Stimulated activated CD8-positive, alpha-beta memory T cell treated with anti-CD3 and anti-CD28 coated beads, Interleukin-2, amount 100 ng/mL, for 1 hour (primary cell): ENCODE measurements at places on chromosomes 5 and 9.

DNA sequence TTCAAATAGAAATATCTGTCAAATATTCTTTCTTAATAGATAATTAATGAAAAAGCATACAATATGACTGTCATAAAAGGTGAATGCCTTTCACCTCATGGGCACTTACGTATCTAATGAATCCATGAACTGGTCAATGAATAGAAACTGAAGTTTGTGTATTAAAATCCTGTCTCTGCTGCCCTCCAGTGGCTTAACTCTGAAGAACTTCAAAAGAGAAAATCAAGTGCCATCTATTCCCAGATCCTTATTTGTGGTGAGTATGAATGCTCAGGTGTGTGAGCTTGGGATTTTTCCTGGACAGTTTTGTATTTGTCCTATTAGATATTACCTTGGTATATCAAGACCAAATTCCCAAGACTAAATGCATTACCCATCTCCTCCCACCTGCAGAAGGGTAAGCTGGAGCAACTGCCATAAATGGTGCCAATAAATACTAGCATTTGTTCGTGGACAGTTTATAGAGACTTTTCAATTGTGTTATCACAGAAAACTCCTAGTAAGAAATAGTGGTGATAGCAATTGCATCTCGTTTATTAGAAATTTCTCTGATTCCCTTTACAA lies 44.0 kb upstream of the SVEP1 start:
- DNase-seq = no peak

- DNase-seq = no peak
These were observed 56.9 kb upstream of the ALDH1A1 start for GRCh38 chr9:73009649-73010288.

GRCh38 chr5:132498152-132498551 lies 7.6 kb upstream of the IRF1 start:
- no peak for DNase-seq

DNA sequence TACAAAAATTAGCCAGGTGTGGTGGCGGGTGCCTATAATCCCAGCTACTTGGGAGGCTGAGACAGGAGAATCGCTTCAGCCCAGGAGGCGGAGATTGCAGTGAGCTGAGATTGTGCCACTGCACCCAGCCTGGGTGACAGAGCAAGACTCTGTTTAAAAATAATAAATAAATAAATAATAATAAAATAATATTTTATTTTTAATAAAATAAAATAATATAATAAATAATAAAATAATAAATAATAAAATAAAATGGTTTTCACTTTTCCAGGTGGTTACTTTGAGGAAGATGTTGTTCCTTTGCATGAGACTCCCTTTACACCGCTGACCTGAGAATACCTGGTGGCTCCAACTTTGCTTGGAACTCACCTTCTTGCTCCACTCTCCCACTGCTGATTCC lies 82.8 kb downstream of the RCL1 start:
- DNase-seq = no peak

DNA sequence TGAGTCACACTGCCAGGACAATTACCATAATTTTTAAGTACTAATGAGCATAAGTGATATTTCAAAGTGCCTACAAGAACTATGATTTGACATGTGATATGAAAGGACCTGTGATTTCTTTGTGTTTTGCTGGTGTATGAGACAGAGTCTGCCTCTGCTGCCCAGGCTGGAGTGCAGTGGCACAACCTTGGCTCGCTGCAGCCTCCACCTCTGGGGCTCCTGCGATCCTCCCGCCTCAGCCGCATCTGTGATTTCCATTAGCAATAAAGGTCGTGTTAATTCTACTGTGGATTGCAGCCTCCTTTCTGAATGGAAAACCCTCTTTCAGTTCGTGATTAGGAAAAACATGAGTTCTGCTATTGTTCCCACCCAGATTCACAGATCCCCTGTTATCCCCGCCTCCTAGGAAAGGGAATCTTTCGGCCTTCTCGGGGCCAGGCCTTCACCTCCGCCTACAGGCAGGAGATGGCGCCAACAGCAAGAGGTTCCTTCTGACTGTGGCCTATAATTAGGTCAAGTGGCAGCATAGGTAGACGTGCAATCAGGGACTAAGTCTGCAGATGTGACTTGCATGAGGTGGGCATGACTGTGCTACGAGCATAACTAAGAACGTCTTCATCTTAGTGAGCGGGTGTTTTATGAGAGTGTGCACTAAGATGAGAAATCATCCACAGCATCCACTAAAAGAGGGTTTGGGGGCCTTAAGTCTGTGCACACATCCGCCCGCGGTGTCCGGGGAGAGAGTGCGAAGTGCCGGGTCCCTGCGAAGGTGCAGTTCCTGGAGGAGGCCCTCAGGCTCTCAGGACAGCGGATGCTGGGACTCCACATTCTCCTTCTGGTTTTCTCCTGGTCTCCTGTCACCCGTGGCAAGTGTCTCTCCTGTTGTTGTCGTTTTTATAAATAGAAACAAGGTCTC lies 23.1 kb downstream of the TRIM7 start:
- DNase-seq = no peak

DNA sequence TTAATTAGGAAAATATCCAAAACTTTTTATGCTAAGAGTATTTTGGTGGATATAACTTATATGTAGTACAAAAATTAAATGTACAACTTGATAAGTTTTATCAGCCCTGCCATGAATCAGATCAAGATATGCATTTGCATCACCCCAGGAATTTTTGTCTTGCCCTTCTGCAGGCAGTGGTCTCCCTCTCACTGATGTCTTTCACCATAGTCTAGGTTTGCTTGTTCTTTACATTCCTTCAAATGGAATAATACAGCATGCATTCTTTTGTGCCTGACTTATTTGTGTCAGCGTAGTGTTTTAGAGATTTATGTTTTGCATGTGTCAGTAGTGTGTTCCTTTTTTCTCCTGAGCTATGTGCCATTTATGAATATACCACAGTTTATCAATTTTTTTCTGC lies 36.4 kb downstream of the RNF180 start:
- DNase-seq = no peak

DNA sequence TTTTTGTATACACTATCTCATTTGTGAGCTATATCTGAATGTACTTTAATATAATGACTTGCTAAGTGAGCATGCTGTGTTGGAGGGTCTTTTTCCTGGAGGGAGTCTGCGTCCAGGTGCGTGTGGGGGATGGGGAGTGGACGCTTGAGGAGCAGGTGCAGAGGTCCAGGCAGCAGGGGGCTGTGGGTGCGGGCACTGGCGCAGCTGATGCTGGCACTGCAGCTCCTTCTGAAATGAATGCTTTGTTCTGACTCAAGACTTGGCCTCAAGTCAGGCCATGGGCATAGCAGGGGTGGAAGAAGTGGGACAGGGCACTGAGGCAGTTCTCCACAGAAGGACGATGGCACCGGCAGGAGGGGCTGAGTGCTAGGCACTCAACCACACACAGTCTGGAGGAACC lies 165.7 kb upstream of the IRX1 start:
- no peak for DNase-seq

- DNase-seq = no peak
These were observed 29.8 kb downstream of the TNFAIP8 start for GRCh38 chr5:119385536-119386128.

GRCh38 chr9:72596451-72597180 lies 75.2 kb downstream of the TMC1 start:
- no peak for DNase-seq
